ENCODE measurements at places on chromosomes 5 and 9.

DNA sequence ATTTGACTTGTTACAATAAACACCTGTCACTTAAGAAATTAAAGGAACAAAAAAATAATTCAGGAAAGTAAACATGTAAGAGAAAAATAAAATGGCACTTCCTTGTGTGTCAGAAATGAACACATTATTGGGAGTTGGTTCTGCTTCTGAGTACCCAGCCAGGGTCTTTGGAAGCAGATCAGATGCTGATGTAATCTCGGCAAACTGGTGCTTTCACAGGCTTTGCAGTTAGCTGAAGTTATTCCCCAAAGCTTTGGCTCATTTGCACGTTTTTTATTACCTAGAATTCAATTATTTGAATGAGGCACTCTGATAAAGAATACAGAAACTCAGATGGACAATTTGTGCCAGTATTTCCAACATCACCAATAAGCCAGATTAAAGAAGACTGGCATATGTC, 10.9 kb downstream of the CDH18 start:
- DNase-seq, result no peak

GRCh38 chr9:108956631-108957026, 22.4 kb downstream of the ABITRAM start:
- no peak for DNase-seq

DNA sequence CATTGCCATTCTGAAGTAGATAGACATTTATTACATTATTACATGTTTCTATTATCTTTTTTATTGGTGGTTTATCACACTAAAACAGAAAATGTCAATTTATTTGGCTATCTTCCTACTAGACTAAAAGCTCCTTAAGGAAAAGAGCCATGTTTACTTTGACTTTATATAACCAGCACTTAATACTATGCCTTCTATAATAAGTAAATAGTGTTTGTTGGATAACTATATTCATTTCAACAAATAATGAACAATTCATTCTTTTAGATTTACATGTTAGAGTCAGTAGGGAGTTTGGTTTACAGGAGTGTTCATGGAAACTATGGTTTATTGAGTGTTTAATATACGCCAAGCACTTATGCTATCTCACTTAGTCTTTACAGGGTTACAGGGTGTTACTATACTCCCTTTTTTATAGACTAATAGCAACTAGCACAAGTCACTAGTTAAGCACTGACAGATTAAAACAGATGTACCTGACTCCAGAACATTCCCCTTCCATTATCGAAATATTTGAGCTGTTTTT, 7.3 kb downstream of the PPIP5K2 start:
- no peak for DNase-seq

DNA sequence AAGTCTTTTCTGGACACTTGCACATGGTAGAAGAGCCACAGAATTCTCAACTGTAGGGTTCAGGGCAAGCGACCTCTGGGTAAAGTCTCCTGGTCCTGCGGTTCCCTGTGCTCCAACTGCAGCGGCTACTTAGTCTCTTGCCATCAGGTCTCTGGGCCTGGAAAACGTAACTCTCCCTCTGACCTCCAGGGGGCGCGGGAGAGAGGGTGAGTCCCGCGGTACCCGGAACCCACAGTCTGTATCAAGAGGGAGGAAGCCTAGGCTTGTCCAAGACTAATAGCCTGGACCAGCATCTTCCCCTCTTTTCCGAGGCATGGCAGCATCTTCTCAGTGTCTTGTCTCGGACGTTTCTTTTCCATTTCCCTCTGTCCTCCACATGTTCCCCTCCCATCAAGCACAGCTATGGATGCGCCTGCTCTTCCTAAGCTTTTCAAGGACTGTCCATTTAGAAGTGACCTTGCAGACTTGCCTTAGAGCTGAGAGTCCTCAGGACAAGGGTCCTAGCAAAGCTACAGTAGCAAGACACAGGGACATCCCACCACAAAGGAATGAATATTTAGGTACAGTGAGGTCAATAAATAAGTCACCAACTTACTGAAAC, 59.3 kb downstream of the FSTL4 start:
- no peak for DNase-seq

- no peak for DNase-seq
Measured at GRCh38 chr9:83466877-83467276, 71.3 kb downstream of the FRMD3 start.

DNA sequence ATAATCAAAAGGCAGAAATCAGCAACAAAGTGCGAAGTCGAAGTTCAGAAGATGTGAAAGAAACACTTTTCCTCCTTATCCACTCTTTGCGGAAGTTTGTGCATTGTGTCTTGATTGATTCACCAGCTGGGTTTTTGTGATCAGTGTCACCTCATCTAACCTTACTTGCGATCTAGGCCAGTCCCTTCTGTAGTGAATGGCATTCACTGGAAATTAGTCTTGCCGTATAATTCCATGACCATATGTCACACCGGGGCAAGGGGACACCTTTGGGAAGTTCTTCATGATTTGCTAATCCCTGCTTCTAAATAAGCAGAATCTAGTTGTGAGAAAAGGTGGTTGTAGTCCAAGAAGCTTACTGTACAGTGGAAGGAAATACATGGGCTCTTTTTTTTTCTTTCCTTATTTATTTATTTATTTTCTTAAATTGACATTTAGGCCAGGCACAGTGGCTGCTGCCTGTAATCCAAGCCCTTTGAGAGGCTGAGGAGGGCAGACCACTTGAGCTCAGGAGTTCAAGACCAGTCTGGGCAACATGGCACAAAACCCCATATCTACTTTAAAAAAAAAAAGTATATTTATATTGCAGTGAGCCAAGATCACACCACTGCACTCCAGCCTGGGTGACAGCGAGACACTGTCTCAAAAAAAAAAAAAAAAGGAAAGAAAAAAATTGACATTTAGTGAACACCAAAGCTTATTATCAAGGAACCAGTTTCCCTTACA, 7.8 kb downstream of the RAI14 start:
- no peak for DNase-seq

DNA sequence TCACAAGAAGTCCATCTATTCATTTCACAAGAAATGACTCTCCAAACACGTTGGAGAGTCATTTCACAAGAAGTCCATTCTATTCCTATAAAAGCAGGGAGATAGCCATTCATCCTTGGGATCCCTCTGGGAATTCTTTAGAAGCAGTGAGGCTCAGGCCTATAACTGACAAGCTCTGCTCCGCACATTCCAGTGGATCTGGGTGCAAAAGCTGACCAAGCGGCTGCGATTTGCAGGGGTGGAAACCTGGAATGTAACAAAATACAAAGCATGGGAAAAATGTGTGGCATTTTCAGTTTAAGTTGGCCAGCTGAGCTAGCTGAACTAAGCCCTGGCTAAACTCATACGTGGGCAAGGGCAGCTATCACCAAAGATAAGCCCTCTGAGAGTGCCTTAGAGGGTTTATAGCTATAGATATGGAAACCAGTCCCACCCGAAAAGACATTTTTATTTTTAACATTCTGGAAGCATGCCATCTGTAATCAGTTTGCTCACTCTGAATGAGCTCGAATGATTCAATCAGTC, 8.7 kb downstream of the TAS2R1 start:
- no peak for DNase-seq

GRCh38 chr5:143206196-143207053, 197.1 kb downstream of the NR3C1 start:
- DNase-seq, result no peak

DNA sequence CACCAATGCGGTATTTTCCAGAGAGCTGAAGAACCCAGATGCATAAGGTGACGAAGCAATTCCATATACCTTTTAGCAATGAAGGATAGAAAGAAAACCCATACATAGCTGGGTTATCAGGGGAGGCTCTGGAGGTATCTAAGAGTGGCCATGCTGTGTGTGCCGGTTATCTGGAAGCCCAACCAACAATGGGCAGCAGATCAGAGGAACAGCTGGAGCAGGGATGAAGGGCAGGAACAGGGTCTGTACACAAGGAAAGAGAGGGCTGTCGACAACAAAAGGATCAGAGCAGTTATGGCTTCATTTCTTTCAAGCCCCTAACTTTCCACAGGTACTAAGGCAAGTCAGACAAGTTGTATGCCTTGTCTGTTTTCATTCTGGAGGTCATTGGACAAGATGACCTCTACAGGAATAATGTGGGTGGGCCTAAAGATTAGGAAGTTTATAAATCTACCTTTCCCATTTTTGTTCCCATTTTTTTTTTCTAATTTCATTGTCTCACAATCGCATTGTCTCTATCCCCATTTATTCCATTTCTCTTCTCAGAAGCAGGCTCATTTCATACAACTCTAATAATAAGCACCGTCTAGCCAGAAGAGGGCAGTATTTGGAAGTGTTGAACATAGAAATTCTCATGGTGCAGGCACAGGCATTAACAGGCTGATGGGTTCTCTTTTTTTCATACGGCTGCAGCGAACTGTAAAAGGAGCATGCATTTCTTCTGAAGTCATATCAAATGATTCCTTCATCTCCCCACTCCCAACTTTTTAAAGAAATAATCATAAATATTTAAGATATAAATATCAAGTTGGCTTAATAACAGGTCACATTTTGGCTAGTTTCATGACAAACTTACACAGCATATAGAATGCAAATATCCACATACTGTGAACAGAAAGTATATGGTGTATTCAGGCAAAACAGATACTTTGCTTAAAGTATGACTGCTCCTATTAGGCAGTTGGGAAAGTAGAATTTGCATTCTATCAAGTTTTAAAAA, 63.5 kb downstream of the ZNF474 start:
- DNase-seq, result peak; percentile 85

- DNase-seq, result no peak
Measured at GRCh38 chr5:151181818-151182523, 24.4 kb upstream of the ANXA6 start.

- DNase-seq, result peak; percentile 81
Measured at GRCh38 chr5:7856855-7857254, 5.9 kb upstream of the CFAP90 start.

- DNase-seq, result no peak
Measured at GRCh38 chr9:18472841-18473251, 1.1 kb upstream of the ADAMTSL1 start.

- DNase-seq, result no peak
Measured at GRCh38 chr9:15501179-15501578, 9.6 kb downstream of the PSIP1 start.

- DNase-seq, result no peak
Measured at GRCh38 chr9:94908583-94909249, 182.2 kb downstream of the AOPEP start.

- DNase-seq, result no peak
Measured at GRCh38 chr5:76050134-76050533, 33.0 kb upstream of the SV2C start.

GRCh38 chr5:128329386-128329939, 208.6 kb downstream of the FBN2 start:
- no peak for DNase-seq

All from NCI-H1694 (cell line).